ENCODE measurements at places on chromosomes 7 and 10. TPM values are rescaled to one million over a fixed set of nuclear protein-coding genes. Genes with fewer than 3 reads are reported as not detected.

DNA sequence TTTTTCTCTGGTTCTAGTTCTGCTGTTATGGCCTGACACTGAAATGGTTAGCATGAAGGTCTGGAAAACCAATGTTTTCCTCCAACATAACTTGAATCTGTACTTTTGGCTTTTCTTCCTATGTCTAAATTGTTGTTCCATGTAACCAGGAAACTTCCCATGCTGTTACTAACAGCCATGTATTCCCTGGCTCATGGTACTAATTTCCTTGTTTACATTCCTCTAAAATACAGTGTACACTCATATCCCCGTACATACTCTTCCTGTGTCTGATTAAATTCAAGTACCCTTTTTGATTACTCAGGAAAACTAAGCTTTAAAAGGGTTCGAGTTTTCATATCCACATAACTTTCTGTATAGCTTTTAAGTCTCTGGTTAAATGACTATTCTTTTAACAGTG, 12.3 kb upstream of the ACSM6 start:
- no peak for DNase-seq

DNA sequence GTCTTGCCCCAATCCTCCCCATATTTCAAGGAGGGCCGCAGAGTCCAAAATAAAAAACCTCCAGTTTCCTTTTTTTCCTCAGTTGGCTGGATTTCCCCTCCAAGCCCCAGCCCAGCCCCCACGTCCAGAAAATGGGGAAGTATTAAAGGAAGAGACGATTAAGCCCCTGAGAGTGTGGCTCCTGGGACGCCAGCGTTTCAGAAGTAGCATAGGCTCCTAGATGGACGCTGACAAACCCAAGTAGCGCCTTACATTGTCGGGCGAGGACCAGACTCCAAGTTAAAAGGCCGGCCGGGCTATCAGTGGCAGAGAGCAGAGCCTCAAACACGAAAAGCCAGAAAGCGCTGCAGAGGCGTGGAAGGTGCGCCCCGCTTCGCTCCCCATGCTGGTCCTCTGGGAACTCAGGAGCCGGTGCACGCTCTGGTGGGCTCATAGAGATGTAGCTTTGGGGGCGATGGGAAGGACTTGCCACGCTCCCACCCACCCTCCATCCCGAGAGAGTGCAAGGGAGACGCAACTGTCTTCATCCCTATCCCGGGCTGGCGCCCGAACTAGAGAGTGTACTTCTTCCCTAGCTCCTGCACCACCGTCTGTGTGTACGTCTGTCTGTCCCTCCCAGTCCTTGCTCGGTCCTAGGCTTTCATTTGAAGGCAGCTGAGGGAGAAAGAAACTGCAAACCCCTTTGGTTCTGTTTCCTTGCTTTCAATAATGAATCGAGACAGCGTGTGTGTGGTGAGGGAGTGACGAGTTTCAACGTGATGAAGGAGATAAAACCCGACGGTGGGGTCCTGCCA, 6.3 kb upstream of the EMX2 start:
- no peak for DNase-seq

DNA sequence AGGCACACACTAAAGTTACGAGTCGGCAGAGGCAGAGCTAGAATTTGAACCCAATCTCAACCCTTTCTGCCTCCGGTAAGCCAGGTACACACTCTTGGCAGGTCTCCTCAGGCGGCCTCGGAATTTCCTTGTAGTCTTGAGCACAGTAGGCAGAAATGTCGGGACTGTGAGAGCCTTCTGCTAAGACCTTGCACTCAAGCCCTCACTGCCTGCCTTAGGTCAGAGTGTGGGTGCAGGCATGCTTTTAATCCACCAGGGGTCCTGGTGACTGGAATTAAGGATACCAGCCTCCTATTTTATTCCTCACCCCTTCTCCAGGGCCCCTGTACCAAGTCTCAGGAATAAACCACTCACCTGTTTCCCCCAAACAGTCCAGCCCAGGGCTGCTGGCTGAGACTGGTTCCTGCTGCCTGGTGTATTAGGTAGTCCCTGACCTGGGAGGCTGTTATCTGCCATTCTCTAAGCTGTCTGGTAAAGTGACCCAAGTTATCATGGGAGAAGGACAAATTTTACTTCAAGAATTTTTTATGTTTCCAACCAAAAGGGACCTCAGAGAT, 855 bp downstream of the ATP6V1F start:
- no peak for DNase-seq

DNA sequence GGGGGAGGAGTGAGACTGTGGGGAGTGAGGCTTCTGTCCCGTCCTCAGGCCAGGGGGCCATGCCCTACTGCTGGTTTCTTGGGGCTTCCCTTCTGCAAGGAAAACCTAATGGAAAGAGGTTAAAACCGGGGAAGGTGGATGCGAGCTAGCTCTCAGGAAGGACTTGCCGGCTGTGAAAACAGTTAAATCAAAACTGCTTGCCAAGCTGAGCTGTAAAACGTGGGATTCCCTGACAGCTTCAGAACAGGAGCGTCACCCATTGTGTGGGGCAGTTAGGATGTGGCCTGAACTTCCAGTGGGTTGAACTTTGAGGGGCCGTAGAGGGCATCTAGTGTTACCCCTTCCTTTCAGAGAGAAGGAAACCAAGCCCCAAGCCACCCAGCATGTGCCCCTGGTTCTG, 13.1 kb downstream of the TSPAN15 start:
- DNase-seq: no peak

GRCh38 chr7:111845853-111846252, 283.6 kb upstream of the IMMP2L start:
- DNase-seq: no peak

DNA sequence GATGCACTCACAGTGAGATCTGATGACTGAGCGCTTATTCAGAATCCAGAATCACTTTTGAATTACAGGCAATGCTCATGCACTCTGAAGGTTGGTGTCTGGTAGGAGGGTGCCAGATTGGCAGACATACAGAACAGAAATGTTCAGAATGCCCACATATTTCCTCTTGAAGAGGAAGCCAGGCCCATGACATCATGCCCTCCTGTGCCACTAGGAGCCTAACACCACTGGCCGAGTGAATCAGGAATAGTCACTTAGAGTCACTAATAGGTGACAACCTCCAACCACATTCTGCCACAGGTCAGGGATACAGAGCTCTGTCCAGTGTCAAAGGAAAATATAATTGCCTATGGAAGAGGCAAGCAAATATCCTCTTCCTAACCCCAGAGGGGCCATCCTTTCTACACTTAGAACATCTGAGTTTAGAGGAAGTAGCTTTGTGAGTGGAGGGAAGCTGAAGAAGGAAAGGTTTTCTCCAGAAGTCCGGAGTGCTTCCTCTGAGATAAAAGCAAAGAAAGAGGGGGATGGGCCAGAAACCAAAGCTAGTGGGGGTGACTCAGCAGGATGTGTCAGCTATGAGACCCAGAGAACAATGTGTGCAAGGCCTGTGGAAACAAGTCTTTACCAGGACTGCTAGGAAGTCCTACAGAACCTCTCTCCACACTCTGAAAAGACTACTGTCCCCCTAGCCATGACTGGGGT, 838.8 kb downstream of the GRID1 start:
- no peak for DNase-seq

GRCh38 chr10:27730041-27730440, 15.6 kb downstream of the MKX start:
- no peak for DNase-seq

DNA sequence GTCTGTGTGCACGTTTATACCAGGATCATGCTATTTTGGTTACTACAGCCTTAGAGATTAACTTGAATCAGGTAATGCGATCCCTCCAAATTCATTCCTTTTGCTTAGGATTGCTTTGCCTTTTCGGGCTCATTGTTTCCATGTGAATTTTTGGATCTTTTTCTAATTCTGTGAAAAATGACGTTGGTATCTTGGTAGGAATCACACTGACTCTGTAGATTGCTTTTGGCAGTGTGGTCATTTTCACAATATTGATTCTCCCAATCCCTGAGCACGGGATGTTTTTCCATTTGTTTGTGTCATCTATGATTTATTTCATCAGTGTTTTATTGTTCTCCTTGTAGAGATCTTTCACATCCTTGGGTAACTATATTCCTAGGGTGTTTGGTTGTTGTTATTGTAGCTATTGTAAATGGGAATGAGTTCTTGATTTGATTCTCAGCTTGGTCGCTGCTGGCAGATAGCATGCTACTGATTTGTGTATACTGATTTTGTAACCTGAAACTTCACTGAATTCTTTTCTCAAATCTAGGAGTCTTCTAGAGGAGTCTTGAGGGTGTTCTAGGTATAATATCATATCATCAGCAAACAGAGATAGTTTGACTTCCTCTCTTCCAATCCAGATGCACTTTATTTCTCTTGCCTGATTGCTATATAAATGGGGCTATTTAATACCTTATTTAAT, 18.2 kb downstream of the SNX8 start:
- no peak for DNase-seq

DNA sequence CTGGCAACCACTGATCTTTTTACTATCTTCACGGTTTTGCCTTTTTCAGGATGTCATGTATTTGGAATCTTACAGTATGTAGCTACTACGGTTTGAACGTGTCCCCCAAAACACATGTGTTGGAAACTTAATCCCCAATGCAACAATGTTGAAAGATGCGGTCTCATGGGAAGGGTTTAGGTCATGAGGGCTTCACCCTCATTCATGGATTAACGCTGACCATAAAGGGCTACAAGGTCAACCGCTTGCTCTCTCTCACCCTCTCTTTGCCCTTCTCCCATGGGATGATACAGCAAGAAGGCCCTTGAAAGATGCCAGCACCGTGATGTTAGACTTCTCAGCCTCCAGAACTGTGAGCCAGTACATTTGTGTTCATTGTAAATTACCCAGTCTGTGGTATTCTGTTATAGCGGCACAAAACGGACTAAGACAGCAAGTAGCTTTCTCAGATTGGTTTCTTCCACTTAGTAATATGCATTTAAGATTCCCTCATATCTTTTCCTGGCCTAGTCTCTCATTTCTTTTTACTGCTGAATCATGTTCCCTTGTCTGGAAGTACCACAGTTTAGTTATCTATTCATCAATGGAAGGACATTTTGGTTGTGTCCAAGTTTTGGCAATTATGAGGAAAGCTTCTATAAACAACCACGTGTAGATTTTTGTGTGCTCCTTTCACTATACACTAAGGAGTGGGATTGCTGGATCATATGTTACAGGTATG, 3.0 kb upstream of the CRYGN start:
- DNase-seq: no peak

DNA sequence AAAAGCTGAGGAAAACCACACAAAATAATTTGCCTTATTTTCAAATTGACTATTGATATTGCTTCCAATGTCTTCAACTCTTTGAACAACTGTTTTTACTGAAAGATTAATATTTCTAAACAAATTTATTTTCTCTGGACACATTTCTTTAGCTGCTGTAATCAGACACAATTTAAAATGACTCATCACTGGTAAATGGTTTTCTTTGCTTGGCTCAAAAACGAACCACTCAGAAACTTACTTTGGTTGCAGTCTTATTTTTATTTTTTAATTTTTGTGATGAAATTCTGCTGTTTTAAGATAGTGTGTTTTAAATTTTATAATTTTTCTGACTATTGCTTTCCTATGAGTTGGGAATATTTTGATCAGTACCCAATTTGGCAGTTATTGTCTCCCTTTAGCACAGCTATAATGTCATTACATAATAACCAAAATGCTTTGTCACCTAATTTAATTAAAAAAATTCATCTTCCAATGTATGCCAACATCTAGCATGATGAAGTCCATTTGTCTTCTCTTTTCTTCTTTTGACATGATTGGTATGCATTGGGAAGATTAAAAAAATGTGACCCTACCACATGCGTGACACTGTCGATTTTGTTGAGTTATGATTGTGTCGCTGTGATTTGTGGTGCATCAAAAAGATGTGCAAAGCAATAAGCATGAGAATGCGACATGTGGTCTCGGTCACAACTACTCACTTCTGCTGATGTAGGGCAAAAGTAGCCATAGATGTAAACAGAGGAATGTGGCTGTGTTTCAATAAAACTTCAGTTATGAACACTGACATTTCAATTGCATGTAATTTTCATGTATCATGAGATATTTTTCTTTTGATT, 222.3 kb downstream of the SUGCT start:
- DNase-seq: no peak

DNA sequence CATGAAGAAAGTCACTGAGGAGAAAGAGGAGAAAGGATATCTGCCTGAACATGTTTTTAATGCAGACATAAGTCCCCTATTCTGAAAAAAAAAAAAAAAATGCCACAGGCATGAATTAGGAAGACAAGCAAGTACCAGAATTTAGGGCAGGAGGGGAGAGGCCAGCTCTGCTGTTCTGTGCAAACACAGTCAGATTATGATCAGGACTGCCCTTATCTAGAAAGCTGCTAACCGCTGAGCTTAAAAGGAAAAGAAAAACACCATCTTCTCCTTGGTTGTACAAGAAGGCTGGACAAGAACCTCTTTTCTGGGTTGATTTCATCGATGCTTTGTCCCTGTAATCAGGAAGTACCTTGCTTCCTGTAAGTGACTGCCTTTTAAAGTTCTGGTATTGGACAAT, 15.3 kb upstream of the PWWP2B start:
- no peak for DNase-seq

GRCh38 chr7:154540596-154540995, 462.3 kb downstream of the PAXIP1 start:
- DNase-seq: no peak

DNA sequence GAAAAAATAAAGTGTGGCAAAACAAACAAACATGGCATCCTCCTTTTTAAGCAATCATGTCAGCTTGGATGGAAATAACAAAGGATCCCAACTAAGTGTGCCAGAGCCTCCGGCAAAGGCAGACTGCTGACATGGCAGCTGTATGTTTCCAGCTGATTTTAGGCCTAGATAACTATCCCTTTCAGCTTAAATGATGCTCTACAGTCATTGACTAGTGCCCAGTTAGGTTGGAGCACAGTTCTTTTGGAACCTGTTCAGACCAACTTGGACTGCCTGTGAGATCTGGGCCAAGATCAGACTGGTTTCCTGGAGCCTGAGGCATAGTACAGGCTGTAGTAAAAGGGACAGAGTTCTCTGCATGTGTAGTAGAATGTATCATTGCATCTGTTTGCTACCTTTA, 128.7 kb downstream of the DYNC1I1 start:
- no peak for DNase-seq

DNA sequence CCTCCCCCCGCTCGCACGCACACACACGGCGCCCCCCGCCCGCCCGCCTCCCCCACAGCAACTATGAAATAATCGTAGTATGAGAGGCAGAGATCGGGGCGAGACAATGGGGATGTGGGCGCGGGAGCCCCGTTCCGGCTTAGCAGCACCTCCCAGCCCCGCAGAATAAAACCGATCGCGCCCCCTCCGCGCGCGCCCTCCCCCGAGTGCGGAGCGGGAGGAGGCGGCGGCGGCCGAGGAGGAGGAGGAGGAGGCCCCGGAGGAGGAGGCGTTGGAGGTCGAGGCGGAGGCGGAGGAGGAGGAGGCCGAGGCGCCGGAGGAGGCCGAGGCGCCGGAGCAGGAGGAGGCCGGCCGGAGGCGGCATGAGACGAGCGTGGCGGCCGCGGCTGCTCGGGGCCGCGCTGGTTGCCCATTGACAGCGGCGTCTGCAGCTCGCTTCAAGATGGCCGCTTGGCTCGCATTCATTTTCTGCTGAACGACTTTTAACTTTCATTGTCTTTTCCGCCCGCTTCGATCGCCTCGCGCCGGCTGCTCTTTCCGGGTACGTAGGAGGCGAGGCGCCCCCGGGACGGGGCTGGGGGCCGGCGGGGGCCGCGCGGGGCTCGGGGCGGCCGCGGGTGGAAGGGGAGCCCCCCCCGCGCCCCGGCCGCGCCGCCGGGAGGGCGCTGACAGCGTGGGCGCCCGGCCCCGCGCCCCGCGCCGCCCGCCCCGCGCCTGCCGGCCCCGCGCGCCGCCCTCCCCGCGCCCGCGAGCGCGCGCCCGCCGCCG, 441 bp downstream of the BMI1 start:
- no peak for DNase-seq

The TACR2 gene
- 0.23 TPM for total RNA-seq

The DGKI gene
- total RNA-seq: 0.69 TPM

The C10orf53 gene
- total RNA-seq: not detected

The ITPRID1 gene
- not detected for total RNA-seq

The HOXA2 gene
- 2.0 TPM for total RNA-seq

The SHTN1 gene
- total RNA-seq: 15.9 TPM

The FAM25C gene
- total RNA-seq: not detected

Data from epithelial cell of proximal tubule (primary cell).